ENCODE measurements at places on chromosomes 5 and 9.

GRCh38 chr5:56168066-56168478 lies 65.1 kb downstream of the ANKRD55 start:
- no peak for DNase-seq

DNA sequence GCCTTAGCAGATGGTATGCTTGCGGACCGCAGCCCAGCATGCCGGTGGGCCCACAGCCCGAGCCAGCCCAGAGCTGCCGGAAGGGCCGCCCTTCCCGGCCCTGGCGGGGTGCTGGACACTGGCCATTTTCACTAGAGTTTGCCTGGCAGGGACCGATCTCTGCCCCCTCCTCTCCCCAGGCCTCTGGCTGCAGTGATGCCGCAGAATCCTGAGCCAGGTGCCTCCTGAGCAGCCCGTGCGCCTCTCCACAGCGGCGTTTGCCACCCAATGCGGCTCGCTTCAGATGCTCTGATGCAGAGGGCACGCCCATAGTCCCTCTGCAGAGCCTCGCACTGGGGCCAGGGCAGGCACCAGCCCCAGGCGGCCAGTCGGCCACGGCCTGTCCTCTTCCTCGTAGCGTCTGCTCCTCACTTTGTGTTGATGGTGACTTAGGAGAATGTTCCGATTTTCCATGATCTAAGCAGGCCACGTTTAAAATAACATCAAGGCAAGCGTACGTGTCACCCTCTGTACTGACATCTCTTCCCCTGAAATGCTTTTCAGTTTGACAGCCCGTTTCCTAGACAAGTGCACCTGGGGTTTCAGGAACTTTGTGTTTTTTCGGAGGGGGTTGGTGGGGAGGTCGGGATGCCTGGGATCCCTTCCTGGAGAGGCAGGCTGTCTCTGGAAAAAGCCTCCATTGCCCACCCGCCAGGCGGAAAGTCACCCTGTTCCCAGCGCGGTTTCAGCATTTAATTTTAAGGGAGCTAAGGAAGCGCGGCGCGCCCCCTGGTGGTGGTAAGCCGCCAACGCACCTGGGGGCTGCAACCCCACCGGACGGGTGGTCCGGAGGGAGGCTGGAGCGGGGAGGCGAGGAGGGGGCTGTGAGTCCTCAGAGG lies 29.8 kb upstream of the HMCN2 start:
- peak; percentile 21 for DNase-seq

DNA sequence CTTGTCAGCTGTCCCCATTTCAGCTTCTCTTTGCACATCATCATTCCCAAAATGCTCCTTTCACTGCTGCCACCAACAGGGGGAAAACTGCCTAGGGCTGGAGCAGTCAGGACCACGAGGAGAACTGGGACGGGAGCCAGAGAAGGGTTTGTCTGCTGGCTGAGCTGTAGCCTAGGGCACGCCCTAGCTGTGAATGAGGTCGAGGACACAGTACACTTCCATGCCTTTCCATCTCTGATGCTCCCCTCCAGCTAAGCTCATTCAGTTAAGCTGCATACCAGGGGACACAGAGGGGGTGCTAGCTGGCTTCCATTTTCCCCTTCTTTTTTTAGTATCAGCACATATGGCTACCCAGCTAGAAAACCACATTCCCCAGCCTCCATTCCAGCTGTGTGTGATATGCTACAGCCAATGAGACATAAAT lies 64.7 kb downstream of the STK10 start:
- peak; percentile 1 for DNase-seq

DNA sequence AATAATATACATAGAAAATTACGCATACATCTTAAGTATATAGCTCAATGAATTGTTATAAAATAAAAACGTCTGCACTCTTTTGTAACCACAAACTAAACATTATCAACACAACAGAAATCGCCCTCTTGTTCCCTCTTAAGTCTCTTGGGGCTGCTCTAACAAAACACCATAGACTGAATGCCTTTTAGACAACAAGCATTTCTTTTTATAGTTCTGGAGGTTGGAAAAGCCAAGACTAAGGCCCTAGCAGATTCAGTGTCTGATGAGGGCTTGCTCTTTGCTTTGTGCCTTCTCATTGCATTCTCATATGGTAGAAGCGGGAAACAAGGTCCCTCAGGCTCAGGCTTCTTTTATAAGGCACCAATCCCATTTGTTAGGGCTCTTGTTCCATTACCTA lies 4.9 kb upstream of the IFNB1 start:
- DNase-seq, result no peak

DNA sequence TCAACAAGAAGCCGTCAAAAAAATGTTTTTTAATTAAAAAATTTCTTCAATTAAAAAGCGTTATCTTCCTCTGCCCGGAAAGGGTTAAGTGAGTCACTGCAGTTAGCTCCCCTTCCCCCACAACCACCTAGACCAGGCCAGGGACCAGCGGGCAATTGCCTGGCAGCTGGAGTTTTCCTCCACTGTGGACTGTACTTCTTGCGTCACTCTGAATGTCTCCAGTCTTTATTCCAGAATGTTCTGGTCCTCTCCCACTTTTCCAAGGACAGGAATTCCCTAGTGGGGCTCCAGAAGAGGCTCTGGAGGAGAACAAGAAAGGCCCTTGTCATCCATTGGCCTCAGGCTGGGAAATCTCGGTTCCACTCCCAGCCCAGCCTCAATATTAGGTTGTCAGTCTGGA lies 114.0 kb downstream of the C9orf50 start:
- DNase-seq, result no peak

DNA sequence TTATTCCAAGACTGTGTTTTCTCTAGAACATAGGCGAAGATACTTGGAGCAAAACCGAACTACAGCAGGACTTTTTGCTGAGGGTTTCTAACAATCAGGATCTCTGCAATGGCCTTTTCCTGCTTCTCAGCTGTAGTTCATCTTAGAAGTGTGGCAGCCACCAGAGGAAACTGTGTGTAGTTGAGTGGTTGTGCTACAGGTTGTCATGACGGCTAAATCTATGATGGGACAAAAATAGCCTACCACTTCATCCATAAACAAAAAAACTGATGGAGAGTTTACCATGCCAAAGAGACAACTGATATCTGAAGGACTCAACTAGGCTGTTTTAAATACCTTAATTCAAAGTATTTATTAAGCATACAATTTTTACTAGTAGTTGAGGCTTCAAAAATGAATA lies 28.2 kb upstream of the DMAC1 start:
- DNase-seq, result no peak

- peak; percentile 3 for DNase-seq
Measured at GRCh38 chr5:36777105-36777757, 99.3 kb upstream of the NIPBL start.

DNA sequence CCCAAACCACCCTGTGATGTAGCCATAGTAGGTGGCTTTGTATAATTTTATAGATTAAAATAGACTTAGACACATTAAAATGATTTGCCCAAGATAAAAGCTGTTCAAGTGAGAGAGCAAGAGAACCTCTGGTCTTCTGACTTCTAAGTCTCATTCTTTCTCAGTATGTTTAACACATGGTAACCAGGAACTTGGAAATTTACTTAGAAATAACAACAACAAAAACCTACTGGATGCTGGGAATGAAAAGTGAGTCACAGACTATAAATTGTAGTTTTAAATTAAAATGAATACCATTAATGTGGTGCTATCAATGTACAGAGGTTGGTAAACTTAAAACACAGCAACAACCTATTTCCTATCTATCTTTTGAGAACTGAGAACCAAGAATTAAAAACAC lies 30.4 kb downstream of the HMGCR start:
- no peak for DNase-seq

GRCh38 chr5:132096904-132097303 lies 23.3 kb downstream of the CSF2 start:
- no peak for DNase-seq

GRCh38 chr9:127149010-127149409 lies 26.6 kb upstream of the ANGPTL2 start:
- no peak for DNase-seq

DNA sequence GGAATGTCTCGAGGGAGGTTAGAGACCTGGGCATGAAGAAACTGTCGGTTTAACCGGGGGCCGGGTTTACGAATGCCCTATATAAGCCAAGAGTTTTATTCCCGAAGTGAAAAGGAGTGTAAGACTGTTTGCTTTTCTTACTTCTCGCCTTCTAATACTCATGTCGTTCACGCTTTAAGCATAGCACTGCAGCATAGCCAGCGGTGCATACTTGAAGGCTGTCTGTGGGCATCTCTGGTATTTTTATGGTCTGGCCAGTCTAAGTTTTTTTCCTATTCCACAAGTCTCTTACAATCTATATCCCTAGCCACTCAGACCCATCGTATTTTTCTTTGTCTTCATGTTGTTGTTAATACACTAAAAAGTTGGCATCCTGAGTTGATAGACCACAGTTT lies 1.2 kb downstream of the UHRF2 start:
- DNase-seq, result peak; percentile 16

DNA sequence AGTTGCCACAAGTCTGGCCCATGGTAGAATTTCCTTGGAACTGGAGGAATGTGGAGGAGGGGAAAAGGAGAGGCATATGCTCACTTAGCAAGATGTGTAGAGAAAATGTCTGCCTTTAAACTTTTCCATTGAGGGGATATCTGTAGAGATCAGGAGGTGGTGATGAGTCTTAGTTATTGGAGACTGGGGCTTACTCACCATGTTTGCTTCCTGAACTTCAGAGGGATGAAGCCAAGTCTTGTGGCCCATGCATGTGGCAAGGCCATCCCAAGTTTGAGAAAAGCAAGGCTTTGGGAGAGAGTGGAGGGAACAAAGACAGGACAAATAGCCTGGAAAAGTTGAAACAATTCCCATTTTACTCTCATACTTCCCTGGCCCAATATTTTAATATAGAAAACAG lies 124.5 kb downstream of the GDNF start:
- no peak for DNase-seq

GRCh38 chr5:172746725-172747124 lies 24.3 kb downstream of the DUSP1 start:
- no peak for DNase-seq

GRCh38 chr5:154701181-154701580 lies 54.0 kb upstream of the LARP1 start:
- no peak for DNase-seq

DNA sequence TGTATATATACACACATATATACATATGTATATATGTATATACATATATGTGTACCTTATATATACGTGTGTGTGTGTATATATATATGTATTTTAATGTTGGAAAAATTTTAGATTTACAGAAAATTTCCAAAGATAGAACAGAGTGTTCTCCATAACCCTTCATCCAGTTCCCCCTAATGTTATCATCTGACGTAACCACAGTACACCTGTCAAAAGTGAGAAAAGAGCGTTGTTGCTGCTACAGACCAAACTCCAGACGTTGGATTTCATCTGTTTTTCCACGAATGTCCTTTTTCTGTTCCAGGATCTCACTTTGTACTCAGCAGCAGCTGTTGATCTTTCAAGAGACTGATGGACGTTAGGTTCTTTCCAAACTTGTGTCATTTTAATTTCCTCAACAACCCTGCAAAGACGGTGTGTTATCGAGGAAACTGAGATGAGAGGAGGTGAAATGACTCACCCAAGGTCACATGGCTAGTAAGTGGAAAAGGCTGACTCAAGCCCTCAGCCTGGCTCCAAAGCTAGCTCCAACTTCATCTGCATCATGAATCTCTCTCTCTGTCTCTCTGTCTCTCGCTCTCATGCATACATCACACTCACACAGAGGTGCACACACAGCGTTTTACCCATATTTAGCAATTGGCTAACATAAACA lies 17.0 kb upstream of the NTNG2 start:
- DNase-seq, result no peak

- DNase-seq, result peak; percentile 38
Measured at GRCh38 chr5:140345919-140346347, 470 bp downstream of the HBEGF start.

- DNase-seq, result no peak
Measured at GRCh38 chr9:98989036-98990000, 45.6 kb downstream of the COL15A1 start.

- DNase-seq, result peak; percentile 49
Measured at GRCh38 chr9:135616619-135617537, 22.5 kb downstream of the GLT6D1 start.

- no peak for DNase-seq
Measured at GRCh38 chr5:133729800-133730199, 117.5 kb upstream of the FSTL4 start.

- no peak for DNase-seq
Measured at GRCh38 chr9:87067426-87067825, 120.1 kb upstream of the GAS1 start.

GRCh38 chr9:124602204-124602603 lies 95.0 kb upstream of the NR5A1 start:
- no peak for DNase-seq

- no peak for DNase-seq
Measured at GRCh38 chr5:11046160-11046559, 285.1 kb upstream of the DAP start.

GRCh38 chr9:110058304-110058953 lies 149.5 kb downstream of the C9orf152 start:
- DNase-seq, result peak; percentile 56

GRCh38 chr9:110777196-110777875 lies 108.7 kb downstream of the MUSK start:
- no peak for DNase-seq

DNA sequence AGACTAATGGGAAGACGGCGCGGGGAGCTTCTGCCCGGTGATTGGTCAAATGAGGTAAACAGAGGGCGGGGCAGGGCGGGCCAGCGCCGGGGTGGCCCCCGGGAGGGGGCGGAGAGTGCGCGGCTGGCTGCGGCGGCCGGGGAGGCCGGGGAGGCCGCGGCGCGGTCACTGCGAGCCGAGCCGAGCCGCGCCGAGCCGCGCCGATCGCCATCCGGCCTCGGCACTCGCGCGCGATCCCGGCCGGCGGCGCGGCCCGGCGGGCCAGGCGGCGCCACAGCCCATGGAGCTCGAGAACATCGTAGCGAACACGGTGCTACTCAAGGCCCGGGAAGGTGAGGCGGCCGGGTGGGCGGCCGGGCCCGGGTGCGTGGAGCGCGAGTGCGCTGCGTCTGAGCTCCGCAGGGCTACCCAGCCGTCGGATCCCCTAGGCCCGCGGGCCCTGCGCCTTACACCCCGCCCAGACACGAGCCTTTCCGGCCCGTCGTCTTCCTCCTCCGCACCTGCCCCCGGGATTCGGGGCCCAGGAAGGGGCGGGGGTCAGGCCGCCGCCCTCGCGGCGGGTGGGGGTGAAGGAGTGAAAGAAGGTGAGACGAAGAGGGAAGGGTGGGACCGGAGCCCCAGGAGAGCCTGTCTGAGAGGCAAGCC lies at the start of gene GRK6:
Gene GRK6, plus strand, starts transcription at position 111 of the 645 bp plus-strand sequence. Its CDS starts 170 bp downstream, at position 281.
- DNase-seq, result peak; percentile 61

Data from NCI-H146 (cell line).